Stimulated activated CD4-positive, alpha-beta T cell treated with anti-CD3 and anti-CD28 coated beads, Interleukin-4, amount 100 ng/mL, for 24 hours (primary cell): ENCODE measurements at places on chromosomes 1 and 21.

DNA sequence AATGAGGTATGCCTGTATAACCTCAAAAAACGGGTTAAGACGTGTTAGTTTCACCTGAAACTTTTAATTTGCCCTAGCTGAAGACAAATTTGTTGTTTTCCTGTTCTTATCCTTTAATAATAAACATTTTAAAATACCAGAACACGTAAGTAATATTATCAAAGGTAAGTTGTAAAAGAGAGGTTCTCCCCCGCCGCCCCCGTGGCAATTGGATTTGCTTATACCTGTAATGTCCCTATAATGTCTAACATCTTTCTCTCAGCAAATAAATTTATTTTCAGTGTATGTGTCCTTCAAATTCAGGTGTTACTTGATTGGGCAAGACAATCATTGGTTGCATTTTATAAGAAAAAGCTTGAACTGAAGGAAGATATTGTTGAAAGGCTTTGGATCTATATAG lies 5.9 kb downstream of the URB2 start:
- no peak for DNase-seq

GRCh38 chr1:7929637-7930036 lies 11.0 kb downstream of the TNFRSF9 start:
- DNase-seq, result no peak

- no peak for DNase-seq
These were observed 28.6 kb upstream of the MAP10 start for GRCh38 chr1:232776526-232777106.

GRCh38 chr1:74824497-74825107 lies 91.7 kb downstream of the TYW3 start:
- no peak for DNase-seq

- DNase-seq, result no peak
These were observed 3.7 kb downstream of the DMRTB1 start for GRCh38 chr1:53462769-53463501.

DNA sequence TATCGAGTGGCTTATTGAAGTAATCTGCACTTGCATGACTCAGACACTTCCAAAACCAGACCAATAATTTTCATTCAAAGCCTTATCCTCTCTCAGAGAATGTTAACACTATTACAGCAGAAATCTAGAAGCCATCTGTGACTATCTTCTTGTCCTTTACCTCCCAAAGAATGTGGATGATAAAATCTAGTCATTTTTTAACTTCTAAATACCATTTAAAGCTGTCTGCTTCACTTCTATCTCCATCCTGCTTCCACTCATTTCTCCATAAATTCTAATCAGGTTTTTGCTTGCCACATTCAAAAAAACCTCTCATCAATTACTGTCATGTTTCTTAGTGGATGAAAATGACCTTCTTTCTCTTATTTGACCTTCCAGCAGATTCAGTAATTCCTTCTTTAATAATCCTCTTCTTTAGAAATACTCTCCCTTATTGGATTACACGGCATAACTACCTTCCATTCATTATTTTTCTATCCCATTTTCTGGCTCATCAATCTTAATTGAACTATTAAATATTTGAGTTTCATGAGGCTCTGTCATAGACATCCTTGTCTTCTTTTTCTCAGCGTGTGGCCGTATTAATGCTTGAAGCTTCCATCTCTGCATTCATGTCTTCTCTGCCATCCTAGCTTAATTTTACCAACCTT lies 1999.4 kb downstream of the MRPL39 start:
- DNase-seq, result no peak

- no peak for DNase-seq
These were observed 97.6 kb downstream of the VAV3 start for GRCh38 chr1:107867422-107867821.

GRCh38 chr1:118973531-118974137 lies 14.5 kb downstream of the TBX15 start:
- DNase-seq, result no peak

DNA sequence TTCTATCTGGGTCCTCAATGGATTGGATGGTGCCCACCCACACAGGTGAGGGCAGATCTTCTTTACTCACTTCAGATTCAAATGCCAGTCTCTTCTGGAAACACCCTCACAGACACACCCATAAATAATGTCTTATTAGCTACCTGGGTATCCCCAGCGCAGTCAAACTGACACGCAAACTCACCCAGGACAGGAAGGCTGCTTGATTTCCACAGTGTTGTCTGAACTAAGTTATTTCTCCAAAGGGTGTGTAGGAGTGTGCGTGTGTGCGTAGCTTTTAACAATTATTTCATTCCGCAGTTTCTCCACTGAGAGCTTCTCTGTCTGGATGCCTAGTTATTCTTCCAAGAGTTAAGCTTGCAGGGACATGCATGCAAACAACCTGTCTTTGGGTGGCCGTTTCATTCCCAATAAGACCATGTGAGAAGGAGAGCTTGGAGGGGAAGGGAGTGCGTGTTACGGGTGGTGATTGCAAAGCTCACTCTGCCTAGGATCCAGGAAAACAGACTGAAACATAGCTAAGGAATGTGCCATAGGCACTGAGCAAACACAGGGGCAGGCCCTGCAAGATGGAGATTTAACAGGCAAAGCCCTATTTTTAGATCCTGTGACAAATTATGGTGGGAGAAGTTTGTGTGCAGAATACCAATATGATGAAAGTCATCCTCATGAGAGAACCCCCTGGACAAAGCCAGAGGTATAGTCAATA lies 269.7 kb downstream of the DYRK1A start:
- no peak for DNase-seq

DNA sequence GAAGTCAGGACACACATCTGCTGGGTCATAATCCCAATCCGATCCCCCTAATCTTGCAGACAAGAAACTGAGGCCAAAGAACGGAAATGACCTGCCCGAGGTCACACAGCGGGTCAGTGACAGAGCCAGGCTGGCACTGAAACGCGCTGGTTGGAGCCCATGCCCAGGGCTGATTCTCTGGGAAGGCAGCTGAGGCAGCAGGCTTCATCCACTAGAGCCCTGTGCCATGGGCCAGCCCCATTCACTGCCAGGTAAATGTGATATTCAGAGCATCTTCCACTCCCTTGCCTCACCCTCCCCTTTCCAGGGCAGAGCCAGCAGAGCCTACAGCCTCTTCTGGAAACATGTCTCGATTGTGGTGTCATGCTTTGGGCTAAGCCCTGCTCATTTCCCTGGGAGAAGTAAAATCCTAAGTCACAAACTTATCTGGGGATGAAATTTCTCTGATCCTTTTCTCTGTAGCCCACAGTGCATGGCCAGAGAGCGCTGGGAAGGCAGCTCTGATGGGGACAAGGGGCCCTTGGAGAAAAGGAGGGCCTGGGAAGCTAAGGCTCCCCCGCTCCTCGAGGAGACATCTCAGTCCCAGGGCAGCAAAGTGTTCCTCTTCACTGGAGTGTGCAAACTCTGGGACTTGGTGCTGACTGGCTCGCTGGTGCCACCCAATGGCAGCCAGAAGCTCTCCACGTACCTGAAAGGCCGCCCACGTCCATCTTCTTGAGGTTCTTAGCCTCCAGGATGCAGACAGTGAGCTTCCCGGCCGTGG lies 110.4 kb downstream of the SYT2 start:
- DNase-seq, result peak; percentile 11

DNA sequence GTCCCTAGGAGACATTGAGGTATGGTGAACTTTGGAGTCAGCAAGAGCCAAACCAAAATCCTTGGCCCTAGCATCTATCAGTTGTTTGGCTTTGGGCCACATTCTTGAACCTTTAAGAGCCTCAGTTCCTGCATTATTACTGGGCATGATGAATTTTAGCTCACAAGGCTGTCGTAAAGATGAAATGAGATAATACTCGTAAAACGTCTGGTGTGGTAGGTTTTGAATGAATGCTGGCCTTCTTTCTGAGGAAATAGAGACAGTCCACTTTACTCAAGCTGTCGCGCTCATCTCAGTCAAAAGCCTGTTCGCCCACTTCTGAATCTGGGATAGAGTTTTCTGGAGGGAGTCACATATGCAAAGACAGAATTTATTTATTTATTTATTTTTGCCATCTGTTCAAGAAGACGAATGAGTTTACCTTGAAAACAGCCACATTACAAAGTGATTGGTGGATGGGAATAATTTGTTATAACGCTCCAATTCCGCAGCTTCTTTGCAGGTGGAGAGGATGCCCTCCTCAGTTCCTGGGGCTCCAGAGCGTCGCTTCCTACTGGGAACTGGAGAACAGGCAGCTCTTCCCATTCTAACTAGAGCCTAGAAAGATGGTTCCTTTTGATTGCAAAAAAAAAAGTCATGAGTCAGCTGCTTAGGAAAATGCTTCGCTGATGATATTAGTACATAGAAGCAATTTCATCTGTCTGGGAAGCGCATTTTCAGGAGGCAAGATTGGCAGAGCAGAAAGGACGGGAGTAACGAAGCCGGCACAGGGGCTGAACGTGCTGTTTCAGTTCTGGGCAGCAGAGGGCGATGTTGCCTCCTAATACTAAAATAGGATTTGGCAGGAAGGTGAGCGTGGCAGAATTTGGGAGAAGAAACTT lies 49.9 kb upstream of the CYP2J2 start:
- peak; percentile 48 for DNase-seq

DNA sequence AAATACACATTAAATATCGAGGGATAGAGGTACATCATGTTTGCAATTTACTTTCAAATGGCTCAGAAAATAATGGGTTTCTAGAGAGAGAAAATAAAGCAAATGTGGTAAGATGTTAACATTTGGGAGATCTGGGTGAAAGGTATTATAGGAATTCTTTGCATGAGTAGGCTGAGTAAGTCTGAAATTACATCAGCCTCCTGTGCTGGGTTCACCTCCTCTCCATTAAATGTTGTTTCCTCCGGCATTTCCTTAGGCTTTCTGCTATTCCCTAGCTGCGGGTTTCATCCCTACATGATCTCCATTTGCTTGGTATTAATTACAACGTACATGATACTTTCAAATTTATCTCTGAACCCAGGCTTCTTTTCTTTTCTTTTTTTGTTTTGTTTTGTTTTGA lies 31.6 kb downstream of the ZMYND12 start:
- no peak for DNase-seq
